ENCODE measurements at places on chromosomes 16 and 17. TPM values are rescaled to one million over a fixed set of nuclear protein-coding genes. Genes with fewer than 3 reads are reported as not detected.

Gene RCVRN
- 0.06 TPM for total RNA-seq

Gene ABHD15
- 4.1 TPM for total RNA-seq

Gene KCNJ12
- total RNA-seq, result 4.0 TPM

Gene RAMP2
- 34.2 TPM for total RNA-seq

Gene PEX12
- 9.0 TPM for total RNA-seq

All from lower leg skin (tissue), 4 donors.